ENCODE measurements at places on chromosomes 5 and 9. TPM values are rescaled to one million over a fixed set of nuclear protein-coding genes. Genes with fewer than 3 reads are reported as not detected.

The GABRA6 gene
- under 0.01 TPM for total RNA-seq

The BRINP1 gene
- total RNA-seq, result 48.5 TPM

The EQTN gene
- 1.6 TPM for total RNA-seq

The JAKMIP2 gene
- 56.3 TPM for total RNA-seq

The CDX1 gene
- not detected for total RNA-seq

The TOR4A gene
- 0.41 TPM for total RNA-seq

The FBP1 gene
- not detected for total RNA-seq

The LIFR gene
- total RNA-seq, result 48.1 TPM

The MYORG gene
- 2.4 TPM for total RNA-seq

The MYMK gene
- total RNA-seq, result not detected

The HSPA5 gene
- total RNA-seq, result 23.6 TPM

The CRAT gene
- 12.2 TPM for total RNA-seq

The RLN1 gene
- total RNA-seq, result not detected

DNA sequence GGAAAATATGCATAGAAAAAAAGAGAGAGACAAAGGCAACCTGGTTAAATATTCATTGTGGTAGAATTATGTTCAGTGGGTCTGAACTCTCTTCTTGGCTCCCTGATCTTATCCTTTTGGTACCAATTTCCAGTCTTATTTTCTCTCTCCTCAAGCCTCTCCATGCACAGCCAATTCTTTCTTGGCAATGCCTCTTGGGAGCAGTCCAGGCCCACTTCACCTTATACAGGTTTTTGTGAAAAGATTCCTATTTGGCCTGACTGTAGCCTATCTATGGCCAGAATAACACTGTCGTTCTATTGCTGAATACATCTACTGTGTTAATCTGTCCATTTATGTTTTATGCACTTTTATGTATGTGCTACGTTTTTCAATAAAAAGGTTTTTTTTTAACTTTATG is 2.7 kb downstream of the ELOVL7 start:
- no peak for DNase-seq

- peak; percentile 47 for DNase-seq
Observed at GRCh38 chr9:107504585-107505455, 15.3 kb upstream of the KLF4 start.

DNA sequence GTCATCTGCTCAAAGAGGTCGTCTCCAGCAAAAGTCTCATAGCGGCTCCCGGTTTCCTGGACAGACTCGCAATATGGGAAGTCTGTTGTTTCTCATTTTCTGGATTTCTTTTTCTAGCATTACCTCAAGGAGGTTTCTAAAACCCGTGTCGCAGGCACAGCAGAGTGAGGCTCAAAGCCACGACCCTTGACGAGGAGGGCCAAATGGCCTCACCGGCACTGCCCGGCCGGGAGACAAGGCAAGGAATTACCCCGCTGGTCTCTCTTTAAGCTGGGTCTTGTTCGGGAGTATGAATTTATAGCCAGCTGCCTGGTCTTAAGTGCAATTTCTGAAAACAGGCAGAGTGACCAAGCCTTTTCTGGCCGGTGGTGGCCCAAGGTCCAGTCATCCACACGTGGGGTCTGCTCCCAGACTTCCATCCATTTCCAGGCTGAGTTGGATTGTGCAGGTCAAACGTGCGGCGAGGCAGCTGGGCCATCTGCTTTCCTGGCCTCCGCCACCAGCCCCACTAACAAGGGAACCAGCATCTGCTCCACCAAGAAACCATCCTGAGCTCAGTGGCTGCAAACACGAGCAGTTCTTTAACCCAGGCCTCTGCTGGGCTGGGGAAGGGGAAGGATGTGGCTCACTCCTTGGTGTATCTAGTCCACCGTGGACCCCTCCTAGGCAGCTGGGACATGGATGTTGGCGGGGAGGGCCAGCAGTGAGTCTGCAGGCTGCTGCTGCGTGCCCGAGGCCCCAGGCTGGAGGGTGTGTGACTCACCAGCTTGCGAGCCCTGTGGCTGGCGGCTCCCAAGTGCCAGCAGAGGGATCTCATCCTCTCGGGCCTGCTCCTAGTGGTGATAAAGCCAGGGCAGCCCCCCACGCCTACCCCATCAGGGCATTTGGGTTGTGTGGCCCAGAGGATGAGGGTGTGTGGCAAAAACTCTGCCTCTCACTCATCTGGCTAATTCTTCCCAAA is 55.6 kb upstream of the COL5A1 start:
- DNase-seq, result no peak

- DNase-seq, result no peak
Observed at GRCh38 chr5:5288201-5288600, 134.3 kb upstream of the ICE1 start.

DNA sequence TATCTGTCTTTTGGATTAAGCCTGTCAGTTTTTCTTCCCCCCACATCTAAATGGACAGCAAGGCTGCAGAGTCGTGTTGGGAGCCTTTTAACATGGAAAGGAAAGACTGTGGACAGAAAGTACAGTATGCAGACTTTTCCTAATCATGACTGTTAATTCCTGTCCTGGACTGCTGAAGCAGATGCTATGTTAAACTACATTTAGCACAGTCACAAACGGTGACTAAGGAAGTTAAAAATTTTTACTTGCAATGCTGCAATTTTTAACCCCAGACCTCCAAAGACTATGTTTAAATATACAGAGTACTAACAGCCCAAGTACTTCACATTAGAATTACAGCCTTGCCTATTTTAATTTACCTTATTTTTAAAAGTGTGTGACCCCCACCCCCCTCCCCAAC is 51.8 kb downstream of the ELAVL2 start:
- DNase-seq, result no peak

DNA sequence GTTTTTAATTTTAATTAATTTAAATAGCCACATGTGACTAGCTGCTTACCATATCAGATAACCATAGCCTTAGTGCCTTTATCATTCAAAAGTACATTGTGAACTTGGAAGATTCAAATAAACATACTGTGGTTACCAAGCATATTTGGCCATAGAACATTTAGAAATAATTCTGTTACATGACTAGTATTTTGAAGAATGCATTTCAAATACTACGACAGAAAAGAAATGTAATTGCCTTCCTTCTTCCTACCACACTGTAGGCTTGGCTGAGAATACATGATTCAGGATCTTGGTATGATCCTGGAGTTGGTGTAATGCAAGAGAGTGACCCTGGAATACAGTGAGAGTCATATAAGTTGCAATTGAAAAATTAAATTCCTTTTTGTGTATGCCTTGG is 109.7 kb upstream of the PCA3 start:
- no peak for DNase-seq

GRCh38 chr9:93567271-93567959 is 9.0 kb upstream of the PHF2 start:
- DNase-seq, result no peak

GRCh38 chr5:159071382-159071781 is 28.3 kb downstream of the EBF1 start:
- DNase-seq, result no peak

- no peak for DNase-seq
Observed at GRCh38 chr5:68249520-68249919, 34.0 kb downstream of the PIK3R1 start.

- DNase-seq, result no peak
Observed at GRCh38 chr5:53430618-53431252, 49.7 kb upstream of the FST start.

GRCh38 chr5:15442193-15442570 is 57.8 kb upstream of the FBXL7 start:
- DNase-seq, result no peak

- no peak for DNase-seq
Observed at GRCh38 chr5:6705088-6705487, 8.1 kb upstream of the TENT4A start.

GRCh38 chr5:177498013-177498787 is 796 bp upstream of the PDLIM7 start:
- no peak for DNase-seq

DNA sequence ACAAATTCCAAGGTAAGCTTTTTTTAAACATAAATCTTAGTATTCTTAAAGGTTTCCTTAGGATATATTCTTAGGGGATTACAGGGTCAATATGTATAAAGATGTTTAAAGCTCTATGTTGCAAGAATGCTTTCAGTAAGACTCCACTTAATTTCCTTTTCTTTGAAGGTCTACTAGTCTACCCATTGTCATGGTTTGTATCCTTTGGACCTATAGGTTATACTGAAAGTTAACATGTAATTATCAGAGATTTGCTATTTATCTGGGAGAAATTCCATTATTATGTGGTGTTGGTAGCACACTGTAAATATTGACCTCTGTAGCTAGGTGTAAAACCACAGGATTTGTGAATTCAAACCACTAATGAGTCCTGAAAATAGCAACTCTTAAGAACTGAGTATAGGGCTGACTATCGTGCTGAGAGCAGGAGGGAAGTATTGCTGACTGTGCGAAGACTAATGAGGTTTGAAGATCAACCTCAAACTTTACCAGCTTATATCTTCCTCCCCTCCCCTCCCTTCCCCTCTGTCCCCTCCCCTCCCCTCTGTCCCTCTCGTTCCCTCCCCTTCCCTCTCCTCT is 85.6 kb downstream of the GADD45G start:
- DNase-seq, result no peak

DNA sequence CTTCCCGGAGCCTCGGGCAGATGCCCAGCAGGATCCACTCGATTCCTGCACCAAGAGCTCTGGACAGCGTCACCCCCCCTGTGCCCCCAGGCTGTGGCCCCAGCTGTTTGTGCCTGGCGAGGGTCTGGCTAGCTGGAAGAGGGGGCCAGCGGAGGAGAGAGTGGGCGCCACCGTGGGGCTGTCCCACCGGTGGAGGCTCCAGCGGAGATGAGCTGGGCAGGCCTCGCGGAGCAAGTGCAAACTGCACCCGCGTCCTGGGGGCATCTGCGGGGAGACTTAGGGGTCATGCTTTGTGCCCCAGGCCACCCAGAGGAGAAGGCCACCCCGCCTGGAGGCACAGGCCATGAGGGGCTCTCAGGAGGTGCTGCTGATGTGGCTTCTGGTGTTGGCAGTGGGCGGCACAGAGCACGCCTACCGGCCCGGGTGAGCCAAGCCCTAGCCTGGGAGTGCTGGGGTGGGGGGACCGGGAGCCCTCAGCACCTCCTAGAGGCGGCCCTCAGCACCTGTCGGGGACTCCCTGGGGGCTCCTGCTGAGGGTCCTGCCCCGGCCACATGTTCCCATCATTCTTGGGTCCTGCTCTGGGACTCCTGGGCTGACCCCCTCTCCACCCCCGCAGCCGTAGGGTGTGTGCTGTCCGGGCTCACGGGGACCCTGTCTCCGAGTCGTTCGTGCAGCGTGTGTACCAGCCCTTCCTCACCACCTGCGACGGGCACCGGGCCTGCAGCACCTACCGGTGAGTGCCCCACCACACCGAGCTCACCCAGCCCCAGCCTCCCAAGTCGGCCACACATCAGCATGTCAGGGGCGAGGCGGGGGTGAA is 5.4 kb downstream of the EGFL7 start:
- no peak for DNase-seq

GRCh38 chr9:117938086-117938485 is 233.9 kb downstream of the TLR4 start:
- DNase-seq, result no peak

DNA sequence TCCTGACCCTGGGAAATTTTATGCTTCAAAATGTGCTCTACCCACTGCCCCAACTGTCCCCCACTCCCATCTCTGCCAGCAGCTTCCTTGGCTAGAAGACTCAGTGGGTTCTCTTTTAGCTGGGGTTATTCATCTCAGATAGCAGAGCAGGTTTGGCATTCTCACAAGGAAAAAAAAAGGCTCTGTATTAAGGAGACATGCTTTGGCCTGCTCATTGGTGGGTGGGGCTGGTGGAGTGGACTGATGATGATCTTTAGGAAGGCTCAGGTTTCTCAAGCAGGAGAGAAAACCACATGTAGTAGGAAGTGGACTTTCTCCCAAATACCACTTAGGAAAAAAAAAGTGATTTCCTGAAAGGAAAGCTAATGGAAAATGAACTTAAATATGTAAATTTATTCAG is 279.2 kb upstream of the ZNF462 start:
- no peak for DNase-seq

GRCh38 chr9:115164511-115164974 is 46.6 kb upstream of the TNC start:
- DNase-seq, result peak; percentile 36

DNA sequence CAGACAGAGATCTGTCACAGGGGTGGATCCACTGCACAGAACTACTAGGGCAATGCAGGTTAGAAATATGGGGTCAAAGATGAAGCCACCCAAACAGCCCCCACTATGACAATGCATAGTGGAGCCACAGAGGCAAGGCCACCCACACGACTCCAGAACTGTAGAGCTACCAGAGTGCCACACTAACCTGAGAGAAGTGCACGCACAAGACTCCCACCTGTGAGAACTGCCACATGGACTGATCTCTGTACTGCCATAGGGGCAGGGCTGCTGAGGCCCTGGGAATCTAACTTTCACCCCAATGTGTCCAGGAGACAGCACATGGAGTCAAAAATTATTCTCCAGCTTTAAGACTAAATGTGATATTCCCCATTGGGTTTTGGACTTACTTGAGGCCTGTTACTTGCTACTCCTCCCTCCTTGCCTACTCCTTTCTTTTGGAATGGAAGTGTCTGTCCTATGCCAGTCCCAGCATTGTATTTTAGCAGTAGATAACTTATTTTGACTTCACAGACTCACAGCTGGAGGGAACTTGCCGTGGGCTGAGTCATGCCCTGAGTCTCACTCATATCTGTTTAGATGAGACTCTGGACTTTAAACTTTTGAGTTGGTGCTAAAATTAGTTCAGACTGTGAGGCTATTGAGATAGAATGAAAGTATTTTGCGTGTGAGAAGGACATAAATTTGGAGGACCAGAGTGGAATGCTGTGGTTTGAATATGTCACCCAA is 853.3 kb downstream of the MAT2B start:
- no peak for DNase-seq

GRCh38 chr5:172178991-172179989 is 8.7 kb downstream of the STK10 start:
- no peak for DNase-seq

GRCh38 chr9:89720696-89721175 is 115.9 kb downstream of the GADD45G start:
- no peak for DNase-seq

DNA sequence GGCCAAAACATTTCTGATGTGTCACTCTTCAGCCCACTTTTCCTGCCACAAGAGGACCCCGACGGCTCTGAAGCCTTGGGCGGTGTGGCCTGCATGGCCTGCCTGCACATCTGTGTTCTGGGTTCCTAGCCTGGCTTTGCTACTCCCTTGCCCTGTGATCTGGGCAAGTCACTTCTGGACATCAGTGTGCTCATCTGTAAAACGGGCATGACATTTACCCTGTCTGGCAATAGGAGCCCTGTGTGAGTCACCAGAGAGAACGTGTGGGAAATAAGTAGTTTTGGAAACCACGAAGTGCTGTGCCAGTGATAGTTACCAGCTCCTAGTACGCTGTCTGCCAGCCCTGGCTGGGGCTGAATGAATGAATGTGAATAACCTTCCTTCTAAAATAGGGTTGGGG is 90.8 kb downstream of the MACROH2A1 start:
- no peak for DNase-seq

DNA sequence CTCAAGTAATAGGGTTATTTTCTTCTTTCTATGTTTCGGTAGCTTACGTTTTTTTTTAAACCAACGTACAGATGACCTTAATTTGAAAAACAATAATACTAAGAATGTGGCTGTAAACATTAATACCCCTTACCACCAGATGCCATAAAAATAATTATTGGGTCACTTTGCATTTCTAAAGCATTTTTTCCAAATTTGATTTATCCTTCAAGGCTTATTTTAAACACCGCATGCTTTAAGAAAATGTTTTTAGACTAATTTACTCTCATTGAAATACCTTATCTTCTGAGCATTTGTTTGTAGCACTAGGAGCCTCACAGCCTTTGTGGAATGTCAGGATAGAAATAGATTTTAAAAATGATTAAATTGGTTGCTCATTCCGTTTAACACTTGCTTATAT is 5.8 kb upstream of the APBA1 start:
- no peak for DNase-seq

- DNase-seq, result no peak
Observed at GRCh38 chr9:124881138-124881743, 19.3 kb downstream of the ARPC5L start.

- no peak for DNase-seq
Observed at GRCh38 chr5:179698935-179699615, at the start of gene CANX. Gene CANX (plus strand): TSS chr5:179698967. CDS start chr5:179705682, 6,715 bp downstream.
